ENCODE measurements at places on chromosomes 7 and 10.

GRCh38 chr10:78357141-78358063, 323.7 kb downstream of the RPS24 start:
- no peak for DNase-seq

DNA sequence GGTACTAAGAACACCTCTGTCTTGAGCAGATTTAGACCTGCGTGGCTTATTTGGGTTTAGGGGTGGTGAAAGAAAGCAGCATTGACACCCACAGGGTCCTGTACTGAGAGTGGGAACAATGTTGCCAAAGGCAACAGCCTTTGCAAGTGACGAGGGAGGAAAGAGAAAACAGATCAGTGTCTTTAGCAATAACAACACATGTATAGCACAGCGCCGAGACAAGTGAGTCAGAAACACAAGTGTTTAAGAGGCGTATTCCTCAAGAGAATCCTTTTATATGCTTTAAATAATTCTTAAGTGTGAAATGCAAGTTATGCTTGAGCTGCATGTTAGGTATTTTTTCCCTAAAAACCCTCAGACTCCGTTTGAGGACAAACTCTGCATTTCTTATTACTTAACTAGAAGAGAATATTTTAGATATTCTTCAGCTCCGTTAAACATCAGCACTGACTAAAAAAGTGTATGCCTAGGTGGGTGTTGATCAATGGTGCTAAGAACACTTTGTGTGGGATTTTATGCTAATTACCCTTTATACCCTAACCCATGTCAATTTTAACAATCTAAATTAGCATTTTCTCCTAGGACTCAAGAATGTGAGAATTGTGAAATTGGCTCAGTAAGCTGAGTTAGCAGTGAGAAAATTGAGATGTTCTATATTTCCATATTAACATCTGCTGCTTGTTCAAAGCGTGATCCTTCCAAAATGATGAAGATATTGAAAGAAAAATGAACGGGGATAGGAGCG, 1095.4 kb upstream of the CELF2 start:
- no peak for DNase-seq

DNA sequence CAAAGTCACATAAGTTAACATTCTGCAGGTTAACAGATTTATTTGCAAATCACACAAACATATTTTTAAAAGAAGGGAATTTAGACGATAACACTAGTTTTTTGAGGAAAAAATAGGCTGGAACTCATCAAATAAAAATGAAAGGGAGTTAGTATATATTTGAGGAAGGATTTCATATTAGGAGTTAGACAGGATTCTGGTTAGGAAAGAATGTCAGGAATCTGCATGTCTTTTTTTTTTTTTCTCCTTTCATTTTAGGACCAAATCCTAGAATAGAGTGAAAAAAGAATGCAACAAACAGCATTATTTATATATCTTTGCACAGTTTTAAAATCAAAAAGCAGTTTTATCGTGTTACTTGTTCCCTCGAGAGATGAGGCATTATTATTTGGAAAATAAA, 8.9 kb upstream of the TRDMT1 start:
- no peak for DNase-seq

DNA sequence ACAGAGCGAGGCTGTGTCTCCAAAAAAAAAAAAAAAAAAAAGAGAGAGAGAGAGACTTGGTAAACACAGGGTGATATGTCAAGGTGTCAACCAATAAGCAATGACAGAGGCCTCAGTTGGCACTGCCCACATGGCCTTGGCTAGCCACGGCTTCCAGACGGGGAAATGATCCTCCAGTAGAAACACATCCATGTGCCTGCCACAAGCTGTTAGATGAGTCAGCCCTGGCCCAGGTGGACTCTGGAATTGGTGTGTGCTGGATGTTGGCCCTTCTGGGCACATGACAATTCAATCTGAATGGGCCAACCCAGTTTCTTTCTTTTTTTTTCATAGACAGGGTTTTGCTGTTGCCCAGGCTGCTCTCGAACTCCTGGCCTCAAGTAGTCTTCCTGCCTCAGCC, 13.7 kb downstream of the RFC2 start:
- no peak for DNase-seq

GRCh38 chr7:151024435-151025056, at the start of gene ATG9B:
Gene ATG9B, minus strand, starts transcription at chr7:151024494. Its CDS starts 71 bp downstream, at chr7:151024423.
- DNase-seq: no peak

DNA sequence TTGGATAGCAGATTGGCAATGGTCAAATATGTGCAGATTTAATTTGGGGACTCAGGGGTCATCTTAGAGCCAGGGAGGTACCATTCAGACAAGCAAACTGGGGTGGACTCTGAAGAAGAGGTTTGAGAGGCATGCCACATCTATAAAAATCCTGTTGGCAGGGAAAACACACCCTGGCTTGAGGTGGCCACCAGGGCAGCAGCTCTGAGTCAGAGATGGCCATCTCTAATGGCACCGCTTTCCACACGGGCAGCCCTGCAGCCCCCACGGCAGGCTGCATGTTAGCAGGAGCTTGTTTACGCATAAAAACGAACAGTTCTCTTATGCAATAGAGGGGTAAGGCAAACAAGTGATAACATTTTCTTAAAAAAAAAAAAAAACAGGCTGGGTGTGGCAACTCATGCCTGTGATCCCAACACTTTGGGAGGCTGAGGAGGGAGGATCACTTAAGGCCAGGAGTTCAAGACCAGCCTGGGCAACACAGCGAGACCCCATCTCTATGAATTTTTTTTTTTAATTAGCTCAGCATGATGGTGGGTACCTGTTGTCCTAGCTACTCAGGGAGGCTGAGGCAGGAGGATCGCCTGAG, 14.9 kb downstream of the DLG5 start:
- no peak for DNase-seq

DNA sequence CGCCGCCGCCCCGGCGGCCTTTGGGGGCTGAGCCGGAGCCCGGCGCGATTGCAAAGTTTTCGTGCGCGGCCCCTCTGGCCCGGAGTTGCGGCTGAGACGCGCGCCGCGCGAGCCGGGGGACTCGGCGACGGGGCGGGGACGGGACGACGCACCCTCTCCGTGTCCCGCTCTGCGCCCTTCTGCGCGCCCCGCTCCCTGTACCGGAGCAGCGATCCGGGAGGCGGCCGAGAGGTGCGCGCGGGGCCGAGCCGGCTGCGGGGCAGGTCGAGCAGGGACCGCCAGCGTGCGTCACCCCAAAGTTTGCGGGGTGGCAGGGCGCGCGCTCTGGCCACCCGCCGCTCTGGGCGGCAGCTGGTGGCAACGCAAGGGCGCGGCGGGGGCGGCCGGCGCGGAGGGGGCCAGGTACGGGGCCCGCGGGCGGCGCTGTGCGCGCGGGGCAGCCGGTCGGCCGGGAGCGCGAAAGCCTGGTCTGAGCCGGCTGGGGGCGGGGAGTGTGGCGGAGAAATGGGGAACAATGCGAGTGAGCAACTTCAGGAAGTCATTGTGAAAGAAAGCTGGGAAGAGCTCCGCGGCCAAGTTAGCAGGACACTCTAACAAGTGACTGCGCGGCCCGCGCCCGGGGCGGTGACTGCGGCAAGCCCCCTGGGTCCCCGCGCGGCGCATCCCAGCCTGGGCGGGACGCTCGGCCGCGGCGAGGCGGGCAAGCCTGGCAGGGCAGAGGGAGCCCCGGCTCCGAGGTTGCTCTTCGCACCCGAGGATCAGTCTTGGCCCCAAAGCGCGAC, at the start of gene IKZF1:
IKZF1 (plus strand) TSS at position 588 of the 782 bp plus-strand sequence. CDS start 14,346 bp downstream, outside the sequence.
- DNase-seq: peak; percentile 77

GRCh38 chr10:31584098-31584631, 265.1 kb downstream of the ZEB1 start:
- no peak for DNase-seq

DNA sequence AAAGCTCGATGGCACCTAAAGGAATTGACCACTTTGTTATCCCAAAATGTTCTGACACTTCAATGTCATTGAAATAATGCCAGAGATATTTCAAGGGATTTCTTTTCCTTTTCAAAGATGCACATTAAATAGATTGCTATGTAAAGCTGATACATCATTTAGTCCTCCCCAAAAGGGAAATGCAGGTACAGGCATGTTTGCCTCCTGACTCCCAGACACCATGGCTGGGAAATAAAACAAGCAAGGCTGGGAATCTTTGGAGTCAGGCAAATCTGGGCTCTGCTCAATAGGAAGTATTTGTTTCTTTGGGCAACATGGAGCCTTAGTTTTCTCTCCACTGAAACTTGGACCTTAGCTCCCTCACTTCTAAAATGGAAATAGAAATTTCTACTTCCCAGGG, 230.8 kb upstream of the LRRTM3 start:
- no peak for DNase-seq

- DNase-seq: no peak
Observed at GRCh38 chr7:157483971-157484410, 147.2 kb downstream of the DNAJB6 start.

DNA sequence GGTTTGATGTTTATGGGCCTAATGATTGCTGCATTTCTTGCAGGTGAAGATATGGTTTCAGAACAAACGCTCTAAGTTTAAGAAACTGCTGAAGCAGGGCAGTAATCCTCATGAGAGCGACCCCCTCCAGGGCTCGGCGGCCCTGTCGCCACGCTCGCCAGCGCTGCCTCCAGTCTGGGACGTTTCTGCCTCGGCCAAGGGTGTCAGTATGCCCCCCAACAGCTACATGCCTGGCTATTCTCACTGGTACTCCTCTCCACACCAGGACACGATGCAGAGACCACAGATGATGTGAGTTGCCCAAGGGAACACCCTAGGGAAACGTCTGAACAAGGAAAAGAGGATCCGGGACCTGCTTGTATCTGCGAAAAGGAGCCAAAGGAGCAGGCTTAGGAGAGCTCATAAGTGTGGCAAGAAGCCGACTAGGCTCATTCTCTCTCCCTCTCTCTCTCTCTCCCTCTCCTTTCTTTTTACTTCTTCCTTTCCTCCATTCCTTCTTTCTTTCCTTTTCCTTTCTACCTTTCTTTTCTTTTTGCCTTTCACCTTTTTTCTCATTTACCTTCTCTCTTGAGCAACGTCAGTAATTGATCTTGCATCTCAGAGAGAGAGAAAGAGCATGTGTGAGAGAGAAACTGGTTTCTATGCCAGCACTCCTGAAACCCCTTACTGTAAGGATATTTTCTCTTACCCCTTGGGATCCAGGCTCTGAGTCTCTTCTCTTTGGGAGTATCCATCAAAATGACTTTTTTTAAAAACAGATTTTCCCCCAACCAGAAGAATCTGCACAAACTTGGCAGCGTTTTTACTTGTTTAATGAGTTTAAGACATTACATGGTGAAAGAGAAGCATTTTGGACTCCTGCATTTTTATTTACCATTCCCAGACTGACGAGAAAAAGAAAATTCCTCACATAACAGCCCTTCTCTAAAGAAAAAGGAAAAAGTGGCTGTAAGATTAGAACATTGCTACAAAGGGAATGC, 4.7 kb downstream of the DLX6 start:
- no peak for DNase-seq

- DNase-seq: no peak
Observed at GRCh38 chr7:19754521-19755116, 18.8 kb downstream of the TMEM196 start.

DNA sequence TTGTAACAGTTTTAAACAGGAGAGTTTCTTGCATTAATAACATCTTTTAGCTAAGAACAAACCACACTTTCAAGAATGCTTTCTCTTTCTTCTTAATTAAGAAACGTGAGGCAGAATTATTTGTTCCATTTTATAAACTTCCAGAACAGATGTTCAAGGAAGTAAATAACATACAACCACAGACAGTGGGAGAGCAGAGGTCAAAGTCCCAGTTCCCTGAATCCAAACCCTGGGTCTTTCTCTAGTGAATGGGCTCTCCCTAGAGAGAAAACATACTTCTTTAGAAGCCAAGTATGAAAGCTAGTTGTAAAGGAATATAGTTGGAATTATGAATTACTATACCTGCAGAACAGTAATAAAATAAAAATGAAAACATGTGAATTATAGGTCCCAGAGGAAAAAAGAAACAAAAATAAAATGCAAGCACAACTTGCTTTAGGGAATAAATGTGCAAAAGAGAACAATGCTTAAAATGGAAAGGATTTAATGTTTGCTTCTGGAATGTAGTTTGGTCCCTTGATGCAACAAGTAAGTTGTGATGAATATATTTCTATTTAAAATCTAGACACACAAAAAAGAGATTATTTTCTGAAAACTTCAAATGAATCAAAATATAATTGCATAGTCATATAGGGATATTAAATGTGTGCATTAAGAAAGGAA, 6.0 kb downstream of the OR6B1 start:
- DNase-seq: no peak

GRCh38 chr10:47034441-47035051, 123.3 kb downstream of the PTPN20 start:
- DNase-seq: no peak

GRCh38 chr7:27179030-27179429, 4.9 kb upstream of the HOXA10 start:
- DNase-seq: no peak

- no peak for DNase-seq
Observed at GRCh38 chr10:1209355-1209979, 153.3 kb downstream of the WDR37 start.

DNA sequence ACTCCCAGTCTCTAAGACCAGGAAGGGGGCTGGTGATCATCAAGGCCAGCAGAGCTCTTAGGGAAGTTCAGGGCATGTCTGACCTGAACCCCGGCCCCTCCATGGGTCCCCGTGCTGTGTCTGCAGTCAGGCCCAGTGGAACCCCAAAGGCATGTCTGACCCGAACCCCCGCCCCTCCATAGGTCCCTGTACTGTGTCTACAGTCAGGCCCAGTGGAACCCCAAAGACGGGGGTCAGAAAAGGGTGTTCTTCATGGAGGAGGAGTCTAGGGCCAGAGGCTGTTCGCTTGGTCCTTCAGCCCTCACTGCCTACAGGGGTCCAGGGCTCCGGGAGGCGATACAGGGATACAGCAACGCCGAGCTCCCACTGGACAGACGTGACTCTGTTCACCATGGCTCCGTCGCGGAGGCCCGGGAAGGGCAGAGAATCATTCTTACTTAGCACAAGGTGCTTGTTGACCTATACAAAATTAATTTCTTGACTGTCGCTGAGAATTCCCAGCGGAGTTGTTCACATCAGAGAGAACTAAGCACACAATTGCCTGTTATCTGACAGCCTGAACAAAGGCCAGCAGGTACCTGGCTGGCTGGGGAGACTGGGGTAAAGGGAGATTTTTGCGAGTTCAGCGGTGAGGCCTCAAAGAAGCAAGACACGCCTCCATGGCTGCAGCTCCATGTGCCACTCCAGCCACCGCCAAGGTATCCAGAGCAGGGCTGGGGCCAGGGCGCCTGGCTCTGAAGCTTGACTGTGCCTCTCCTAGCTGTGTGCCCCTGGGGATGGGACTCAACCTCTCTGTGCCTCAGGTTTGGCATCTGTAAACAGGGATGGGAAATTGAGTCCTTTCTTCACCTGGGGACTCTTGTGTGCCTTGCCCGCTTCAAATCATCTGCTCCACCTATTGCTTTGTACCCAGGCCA, 26.8 kb downstream of the EN2 start:
- no peak for DNase-seq

- DNase-seq: no peak
Observed at GRCh38 chr7:90242369-90243168, 2.4 kb upstream of the CFAP69 start.

DNA sequence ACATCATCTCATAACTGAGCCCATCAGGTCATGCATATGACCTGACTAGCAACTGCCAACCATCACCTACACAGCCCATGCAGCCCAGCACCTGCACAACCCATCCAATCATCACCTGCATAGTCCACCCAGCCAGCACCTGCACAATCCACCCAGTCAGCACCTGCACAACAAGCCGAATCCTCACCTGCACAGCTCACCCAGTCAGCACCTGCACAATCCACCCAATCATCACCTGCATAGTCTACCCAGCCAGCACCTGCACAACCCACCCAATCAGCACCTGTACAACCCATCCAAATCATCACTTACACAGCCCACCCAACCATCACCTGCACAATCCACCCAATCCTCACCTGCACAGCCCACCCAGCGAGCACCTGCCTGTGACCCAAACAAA, 33.4 kb upstream of the WDFY4 start:
- DNase-seq: no peak
